ENCODE measurements at places on chromosomes 16 and 17. TPM values are rescaled to one million over a fixed set of nuclear protein-coding genes. Genes with fewer than 3 reads are reported as not detected.

HOXB9 gene
- not detected for total RNA-seq

CDH5 gene
- 41.5 TPM for total RNA-seq

CACNG1 gene
- total RNA-seq, result 0.82 TPM

UMOD gene
- not detected for total RNA-seq

All from camera-type eye (tissue), 1 donor.